ENCODE measurements at places on chromosomes 4 and X.

GRCh38 chr4:164701665-164702064, 52.3 kb upstream of the SMIM31 start:
- DNase-seq = no peak

DNA sequence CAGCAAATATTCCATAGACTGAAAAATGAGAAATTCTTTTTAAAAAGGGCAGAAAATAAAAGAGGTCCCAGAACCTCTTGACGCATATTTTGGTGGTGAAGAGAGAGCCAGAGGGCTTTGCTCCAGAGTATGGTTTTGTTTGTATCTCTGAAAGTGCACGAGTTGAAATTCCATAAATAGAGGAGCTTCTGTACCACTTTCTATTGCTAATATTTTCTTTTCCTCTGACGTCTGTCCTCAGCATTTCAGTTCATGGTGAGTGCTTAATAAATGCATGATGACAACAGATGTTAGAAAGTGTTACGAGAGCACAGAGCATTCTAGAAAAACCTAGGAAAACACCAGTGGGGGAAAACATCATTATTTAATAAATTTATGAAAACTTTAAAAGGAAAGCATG, 145.6 kb downstream of the AMELX start:
- DNase-seq = no peak

GRCh38 chr4:183284965-183285364, 35.1 kb downstream of the CLDN22 start:
- no peak for DNase-seq

- no peak for DNase-seq
Observed at GRCh38 chr4:118587116-118587831, 97.9 kb upstream of the METTL14 start.

- no peak for DNase-seq
Observed at GRCh38 chrX:253451-254297, 27.5 kb upstream of the PLCXD1 start.
